ENCODE measurements at places on chromosomes 1 and 21.

DNA sequence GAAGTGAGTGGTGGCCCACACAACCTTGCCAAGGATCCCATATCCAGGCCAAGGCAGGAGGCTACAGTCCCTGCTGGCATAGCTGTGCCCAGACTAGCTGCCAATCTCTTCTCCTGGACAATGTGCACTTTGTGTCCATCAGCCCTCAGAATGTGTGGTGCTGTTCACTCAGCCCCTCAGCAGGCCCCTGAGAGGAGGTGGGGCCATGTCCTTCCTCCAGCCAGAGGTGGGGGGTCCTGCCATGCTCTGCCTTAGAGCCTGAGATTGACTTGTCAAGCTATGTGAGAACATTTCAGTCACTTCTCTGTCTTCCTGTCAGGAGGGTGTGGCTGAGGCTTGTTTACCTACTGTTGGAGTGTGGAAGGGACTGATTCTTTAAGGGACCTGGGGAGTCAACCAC, 1.4 kb downstream of the NCF2 start:
- DNase-seq, result no peak

DNA sequence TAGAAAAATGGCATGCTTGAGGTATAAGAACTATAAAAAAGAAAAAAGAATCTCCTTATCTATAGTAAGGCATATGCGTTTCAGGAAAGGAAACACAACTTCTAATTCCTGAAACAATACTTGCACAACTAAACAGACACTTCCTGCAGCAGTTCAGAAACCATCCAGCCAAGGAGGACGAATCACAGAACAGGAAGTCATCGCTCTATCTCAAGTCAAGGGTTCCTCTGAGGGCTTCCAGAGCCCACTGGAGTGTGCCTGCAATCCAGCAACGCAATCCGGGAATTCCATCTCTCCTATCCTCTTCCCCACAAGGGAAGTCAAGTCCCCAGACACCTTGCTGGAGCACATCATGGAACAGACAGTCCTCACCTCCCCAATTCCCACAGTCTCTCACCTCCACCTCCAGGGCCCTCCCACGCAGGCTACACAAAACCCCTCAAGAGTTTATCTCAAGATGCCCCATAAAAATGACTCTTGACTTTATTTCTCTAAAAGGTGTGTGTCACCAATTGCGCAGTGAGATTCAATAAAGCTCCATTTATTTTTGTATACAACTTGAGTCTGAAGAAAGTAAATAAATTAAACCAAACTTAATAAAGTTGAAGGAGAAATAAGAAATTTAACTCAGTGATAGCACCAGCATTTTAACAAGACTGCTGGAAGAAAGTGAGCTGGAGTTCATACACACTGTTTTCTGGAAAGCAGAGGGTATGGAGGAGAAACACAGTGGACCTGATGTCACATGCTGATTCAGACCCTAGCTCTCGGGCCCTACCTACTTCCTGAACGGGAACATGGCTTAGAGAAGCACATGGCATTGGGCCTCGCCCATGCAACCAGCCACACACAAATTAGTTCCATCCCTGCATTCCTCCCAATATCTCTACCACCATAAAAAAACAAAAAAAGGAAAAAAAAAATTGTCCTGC, 39.9 kb downstream of the SIPA1L2 start:
- no peak for DNase-seq

GRCh38 chr1:93620841-93621210, 60.8 kb downstream of the BCAR3 start:
- no peak for DNase-seq

- no peak for DNase-seq
These were observed 11.3 kb upstream of the MCOLN3 start for GRCh38 chr1:85059563-85059962.

DNA sequence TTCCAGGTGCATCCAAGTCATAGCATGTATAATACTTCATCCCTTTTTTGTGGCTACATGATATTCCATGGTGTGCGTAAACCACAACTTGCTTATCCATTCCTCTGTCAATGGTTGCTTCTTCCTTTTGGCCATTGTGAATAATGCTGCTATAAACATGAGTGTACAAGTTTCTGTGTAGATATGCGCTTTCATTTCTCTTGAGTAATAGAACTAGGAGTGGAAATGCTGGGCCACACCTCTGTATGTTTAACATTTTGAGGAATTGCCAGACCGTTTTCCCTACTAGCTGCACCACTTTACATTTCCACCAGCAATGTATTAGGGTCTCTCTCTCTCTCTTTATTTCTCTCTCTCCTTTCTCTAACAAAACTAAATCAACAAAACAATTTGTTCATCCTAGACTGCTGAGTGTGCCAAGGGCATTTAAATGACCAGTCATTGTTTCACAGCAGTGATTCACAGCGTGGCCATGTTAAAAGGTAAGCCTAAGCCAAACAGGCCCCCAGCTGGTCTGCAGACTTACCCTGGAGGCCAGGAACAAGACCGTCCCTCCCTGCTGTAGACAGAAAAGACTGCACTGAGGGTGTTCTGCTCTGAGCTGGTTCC, 53.2 kb upstream of the LYST start:
- DNase-seq, result no peak

DNA sequence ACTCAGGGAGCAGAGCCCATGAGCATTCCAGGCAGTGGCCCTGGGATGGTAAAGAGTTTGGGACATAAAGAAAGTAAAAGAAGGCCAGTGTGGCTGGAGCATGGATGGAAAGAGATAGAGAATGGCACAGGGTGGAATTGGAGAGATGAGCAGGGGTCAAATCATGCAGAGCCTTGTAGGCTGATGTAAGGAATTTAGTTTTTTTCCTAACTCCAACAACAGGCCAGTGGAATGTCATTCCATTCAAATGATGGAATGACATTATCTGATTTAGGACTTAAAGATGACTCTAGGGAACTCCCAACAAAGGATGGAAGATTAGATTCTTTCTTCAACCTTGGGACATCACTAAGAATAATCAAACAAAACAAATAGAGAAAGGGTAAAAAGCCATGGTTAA, 12.8 kb upstream of the S100A2 start:
- no peak for DNase-seq

DNA sequence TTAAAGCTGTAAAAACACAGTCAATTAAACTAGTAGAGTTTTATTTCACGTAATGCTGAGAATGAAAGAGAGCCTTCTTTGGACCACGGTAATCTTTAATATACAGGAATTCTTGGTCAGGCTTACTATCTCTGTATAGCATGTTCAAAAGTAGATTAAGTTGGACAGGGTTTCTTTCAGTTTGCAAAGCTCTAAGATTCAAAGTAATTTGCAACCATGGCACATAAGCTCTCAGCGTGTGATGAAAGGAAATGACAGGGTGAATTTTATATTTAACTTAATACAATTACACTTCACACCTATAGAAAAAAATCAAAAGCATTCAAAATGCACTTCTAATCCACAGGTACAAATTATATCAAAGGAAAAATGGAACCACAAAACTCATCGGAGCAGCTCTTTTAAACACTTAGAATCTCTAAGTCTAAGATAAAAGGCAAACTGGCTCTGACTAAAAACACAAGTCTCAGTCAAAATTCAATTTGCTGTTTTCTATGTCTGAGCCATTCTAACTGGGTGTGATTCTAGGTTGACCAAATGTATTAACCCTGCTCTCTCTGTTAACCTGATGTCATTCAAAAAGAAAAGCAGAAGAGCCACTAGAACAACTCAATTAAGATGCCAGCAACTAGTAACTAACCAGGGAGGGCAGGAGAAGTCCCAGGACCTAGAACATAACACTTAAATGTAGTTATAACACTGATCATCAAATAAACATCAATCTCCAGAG, 147.7 kb downstream of the RERE start:
- no peak for DNase-seq

DNA sequence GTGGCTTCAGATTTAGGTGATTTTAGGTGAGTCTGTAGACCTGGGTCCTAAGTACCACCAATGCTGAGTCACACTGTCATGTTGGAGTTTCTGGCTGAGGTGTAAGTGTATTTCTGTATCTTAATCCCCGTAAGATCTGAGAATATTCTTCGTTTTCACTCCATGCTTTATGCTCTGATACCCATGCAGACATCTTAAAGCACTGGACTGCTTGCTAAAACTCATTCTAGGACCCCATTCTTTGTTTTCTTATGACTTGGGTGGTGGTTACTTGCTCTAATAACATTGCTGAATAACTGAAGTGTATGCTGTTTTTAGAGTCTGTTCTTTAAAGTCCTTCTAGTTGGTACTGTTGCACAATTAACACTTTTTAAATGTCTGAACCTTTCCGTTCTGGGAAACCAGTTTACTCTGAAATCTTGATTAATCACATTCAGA, 36.6 kb downstream of the CDC42 start:
- no peak for DNase-seq

- no peak for DNase-seq
These were observed 217.4 kb upstream of the RUNX1 start for GRCh38 chr21:35266546-35266945.

DNA sequence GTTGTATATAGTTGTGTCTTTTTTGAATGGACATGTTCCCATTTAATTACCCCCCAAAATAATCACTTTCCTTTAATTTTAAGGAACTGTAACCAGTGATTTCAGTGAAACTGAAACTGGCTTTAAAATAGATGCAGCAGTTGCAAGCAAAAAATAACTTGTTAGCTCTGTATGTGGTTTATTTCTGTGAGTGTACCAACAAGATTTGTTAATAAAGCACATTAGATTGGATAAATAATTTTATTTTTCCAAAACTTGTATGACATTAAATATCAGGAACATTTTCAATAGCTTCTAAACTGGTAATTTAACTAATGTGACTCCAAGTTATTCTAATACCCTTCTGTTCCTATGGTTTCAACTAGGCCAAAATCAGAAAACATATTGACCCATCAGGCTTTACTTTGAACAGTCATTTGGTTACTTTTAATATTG, 184.3 kb upstream of the CACYBP start:
- no peak for DNase-seq

- DNase-seq, result no peak
These were observed 41.2 kb downstream of the OLFML2B start for GRCh38 chr1:161982507-161982895.

DNA sequence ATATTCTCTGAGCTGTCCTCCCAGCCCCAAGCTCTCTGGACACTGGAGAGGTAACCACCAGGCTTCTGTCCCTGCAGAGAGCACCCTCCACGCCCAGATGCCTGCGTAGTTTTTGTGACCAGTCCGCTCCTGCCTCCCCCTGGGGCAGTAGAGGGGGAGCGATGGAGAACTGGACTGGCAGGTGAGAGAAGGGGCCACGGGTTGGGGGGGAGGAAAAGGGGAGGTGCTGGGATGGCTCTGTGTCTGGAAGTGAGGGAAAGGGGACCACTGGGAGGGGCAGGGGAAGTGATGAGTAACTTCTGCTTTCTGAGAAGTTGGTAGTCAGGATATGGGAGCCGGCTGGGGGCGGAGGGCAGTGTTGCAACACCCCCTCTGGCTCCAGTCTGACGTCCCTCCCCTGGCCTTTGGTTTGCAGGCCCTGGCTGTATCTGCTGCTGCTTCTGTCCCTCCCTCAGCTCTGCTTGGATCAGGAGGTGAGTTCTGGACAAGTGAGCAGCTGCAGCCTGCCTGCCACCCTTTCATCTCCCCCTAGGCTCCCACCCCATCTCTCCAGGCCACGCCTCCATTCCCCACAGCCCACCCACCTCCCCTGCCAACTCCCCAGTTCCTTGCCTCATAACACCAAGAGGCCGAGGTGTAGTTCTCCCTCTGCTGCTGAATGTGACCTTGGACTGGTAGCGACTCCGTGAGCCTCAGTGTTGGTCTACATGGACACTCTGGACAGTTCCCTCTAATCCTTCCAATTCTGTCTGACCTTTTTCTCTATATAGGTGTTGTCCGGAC, 3.1 kb downstream of the ADAMTSL4 start:
- no peak for DNase-seq

GRCh38 chr1:2548068-2548589, 8.0 kb upstream of the TNFRSF14 start:
- DNase-seq, result peak; percentile 84

- DNase-seq, result peak; percentile 1
These were observed 45.5 kb downstream of the RABGAP1L start for GRCh38 chr1:174204697-174205308.

GRCh38 chr1:79129914-79130313, 123.4 kb upstream of the ADGRL4 start:
- no peak for DNase-seq

- no peak for DNase-seq
These were observed 2.0 kb downstream of the ARHGAP29 start for GRCh38 chr1:94235189-94236012.

- no peak for DNase-seq
These were observed 7.7 kb downstream of the NOC2L start for GRCh38 chr1:951364-951763.

DNA sequence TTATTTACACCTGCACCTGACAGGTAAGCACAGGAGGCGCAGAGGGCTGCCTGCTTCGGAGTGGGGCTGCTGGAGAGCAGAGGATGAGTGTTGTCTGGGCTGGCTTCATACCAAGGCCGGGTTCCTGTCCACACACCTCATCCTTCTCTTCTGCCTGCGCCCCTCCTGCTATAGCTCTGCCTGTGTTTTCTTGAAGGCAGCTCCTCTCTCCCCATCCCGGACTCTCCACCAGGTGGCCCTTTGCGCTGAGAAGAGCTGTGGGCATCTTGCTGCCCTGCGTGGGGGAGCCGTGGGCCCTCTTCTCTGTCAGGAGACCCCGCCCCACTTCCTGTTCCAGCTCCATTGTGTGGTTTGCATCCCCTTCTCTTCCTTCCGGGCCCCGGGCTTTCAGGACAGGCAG, 35.0 kb downstream of the ARHGEF10L start:
- DNase-seq, result no peak

- DNase-seq, result no peak
These were observed 251.5 kb downstream of the SIPA1L2 start for GRCh38 chr1:232378266-232379062.

GRCh38 chr1:163657719-163658118, 336.0 kb downstream of the NUF2 start:
- DNase-seq, result no peak

GRCh38 chr1:234851450-234852438, 241.8 kb upstream of the IRF2BP2 start:
- no peak for DNase-seq

GRCh38 chr21:45973475-45974072, 8.0 kb upstream of the COL6A1 start:
- DNase-seq, result peak; percentile 55

DNA sequence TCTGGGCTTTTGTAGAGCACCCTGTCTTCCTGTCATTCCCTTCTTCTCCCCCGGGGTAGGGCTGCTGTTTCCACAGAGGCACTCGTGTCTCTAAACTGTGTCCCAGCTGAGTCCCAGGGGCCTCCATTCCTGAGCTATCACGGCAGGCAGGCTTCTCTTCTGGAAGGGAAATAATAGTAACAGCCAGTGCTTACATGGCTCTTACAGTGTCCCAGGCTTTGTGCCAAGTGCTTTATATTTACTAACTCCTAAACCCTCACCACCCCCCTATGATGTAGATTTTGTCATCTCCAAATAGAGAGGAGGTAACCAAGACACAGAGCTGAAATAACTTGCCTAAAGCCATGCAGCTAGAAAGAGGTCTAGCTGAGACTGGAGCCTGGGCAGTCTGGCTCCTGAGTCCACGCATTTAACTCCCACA, 1.4 kb upstream of the CELF3 start:
- no peak for DNase-seq

- no peak for DNase-seq
These were observed 550 bp downstream of the ARHGEF16 start for GRCh38 chr1:3454811-3455618.

All from memory B cell (primary cell).